ENCODE measurements at places on chromosomes 1 and 21.
A peak's percentile ranks its signal among the peaks of the same experiment; 100 is the strongest.

DNA sequence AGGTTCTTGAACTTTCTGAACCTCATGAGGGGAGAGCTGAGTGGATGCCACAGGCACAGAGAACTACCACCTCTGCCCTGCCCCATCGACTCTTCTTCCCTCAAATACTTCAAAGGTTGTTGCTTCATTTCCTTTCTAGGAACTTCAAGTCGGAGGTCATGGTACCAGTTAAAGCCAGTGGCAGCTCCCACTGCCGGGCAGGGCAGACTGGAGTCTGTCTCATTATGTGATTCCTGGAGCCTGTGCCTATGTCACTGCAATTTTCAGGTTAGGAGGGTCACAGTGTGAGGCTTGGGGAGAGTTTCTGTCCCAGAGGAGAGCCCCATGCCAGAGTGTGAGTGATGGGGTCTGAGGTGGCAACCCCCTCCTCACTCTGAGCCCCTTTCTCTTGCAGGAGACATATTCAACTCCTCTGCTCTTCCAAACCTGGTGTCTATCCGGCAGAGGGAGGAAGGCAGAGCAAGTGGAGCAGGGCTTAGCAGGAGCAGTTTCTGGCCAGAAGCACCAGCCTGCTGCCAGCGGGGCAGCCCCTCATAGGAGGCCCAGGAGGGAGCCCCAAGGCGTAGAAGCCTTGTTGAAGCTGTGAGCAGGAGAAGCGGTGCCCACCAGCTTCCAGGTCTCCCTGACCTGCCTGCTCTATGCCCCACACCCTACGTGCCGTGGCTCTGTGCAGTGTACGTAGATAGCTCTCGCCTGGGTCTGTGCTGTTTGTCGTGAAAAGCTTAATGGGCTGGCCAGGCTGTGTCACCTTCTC is 29.3 kb downstream of the CAMK1G start:
- no peak for DNase-seq

GRCh38 chr1:230084408-230085177 is 17.6 kb downstream of the GALNT2 start:
- peak; percentile 77 for DNase-seq

- DNase-seq: no peak
Measured at GRCh38 chr1:45221716-45222115, 15.3 kb upstream of the ZSWIM5 start.

GRCh38 chr21:44291936-44292811 is 6.5 kb downstream of the AIRE start:
- no peak for DNase-seq

DNA sequence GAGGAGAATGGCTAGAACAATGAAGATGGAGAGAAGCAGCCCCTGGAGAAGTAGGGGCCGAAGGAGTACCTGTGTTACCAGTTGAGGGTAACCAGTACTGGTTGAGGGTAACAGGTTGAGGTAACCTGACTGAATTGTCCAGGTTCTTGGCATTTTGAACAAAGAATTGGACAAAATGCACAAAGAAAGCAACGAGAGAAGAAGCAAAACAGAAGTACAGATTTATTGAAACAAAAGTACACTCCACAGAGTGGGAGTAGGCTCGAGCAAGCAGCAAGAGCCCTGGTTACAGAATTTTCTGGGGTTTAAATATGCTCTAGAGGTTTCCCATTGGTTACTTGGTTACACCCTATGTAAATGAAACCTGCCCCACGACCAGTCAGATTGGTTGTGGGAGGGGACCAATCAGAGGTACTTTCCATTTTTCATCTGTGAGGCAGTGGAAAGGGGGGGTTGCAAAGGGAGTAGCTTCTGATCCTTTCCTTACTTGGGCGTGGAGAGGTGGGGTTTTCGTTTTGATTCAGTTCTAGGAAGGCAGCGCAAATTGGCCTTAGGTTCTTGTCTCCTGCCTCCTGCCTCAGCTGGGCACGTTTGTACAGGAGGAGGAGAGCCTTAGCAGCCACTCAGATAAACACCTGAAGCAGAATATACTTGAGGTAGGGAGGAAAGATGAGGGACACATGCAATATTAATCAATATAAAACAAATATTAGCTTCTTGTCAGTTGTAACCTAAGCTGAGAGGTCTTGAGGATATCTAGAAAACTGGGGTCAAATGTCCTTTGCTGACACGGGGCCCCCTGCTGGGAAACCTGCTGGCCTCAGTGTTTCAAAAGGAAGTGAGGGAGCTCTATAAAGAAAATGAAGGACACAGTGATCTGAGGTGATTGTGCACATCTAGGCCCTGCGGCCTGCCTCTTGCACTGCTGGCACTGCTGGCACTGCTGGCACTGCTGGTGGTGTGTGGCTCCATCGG is 14.3 kb upstream of the LSM10 start:
- no peak for DNase-seq

DNA sequence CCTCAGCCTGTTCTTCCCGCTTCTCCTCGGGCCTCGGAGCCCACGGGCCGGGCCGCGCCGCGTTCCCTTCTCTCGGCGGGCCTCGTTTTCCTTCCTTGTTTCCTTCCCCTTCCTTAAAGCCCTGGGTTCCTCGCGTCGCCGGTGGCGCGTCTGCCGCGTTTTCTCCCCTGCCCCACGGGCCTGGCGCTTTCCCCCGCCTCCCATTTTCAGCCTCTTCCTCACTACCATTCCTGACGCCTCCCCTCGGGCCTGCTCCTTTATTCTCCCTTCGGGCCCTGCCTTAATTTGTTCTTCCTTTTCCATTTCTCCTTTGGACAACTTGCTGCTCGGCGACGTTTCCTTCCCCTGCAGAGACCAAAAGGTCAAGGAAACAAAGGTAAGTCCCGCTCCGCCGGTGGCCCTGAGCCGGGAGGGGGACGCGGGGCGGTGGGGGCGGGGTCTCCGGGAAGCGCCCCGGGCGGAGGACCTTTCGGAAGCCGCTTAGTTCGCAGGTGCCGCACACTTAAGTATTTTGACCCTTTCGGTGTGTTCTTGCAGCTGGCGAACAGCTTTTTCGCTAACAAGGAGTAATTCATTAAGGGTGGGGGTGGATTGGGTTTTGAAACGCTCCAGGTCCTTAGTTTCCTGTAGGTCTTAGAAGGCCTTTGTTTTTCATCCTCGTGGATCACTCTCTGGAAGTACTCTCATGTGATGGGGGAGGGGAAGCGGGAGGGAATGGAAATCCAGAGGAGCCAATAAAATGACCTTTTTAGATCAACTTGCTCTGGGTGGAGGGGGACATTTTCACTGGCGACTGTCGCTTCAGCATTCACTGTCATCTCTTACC is 780 bp downstream of the YTHDF2 start:
- no peak for DNase-seq

DNA sequence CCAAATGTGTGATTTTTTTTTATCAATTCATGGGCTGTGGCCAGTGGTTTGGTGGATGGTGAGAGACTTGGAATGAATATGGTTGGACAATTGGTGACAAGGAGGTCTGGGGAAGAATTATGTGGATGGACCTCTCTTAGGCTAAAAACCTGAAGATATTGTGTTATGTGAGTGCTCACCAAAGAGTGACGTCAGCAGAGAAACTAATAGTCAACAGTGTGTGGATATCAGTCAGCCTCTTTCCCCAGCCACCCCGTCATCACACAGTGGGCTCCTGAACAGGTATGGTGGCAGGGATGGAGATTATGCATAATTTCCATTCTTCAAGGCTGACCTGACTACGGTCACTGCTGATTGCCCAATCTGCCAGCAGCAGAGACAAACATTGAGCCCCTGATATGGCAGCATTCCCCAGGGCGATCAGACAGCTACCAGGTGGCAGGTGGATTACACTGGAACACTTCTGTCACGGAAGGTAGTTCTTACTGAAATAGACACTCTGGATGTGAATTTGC is 9.2 kb upstream of the OR2G2 start:
- no peak for DNase-seq

GRCh38 chr1:87718241-87718950 is 389.7 kb downstream of the LMO4 start:
- no peak for DNase-seq

GRCh38 chr1:3541465-3541864 is 69.8 kb downstream of the MEGF6 start:
- no peak for DNase-seq

DNA sequence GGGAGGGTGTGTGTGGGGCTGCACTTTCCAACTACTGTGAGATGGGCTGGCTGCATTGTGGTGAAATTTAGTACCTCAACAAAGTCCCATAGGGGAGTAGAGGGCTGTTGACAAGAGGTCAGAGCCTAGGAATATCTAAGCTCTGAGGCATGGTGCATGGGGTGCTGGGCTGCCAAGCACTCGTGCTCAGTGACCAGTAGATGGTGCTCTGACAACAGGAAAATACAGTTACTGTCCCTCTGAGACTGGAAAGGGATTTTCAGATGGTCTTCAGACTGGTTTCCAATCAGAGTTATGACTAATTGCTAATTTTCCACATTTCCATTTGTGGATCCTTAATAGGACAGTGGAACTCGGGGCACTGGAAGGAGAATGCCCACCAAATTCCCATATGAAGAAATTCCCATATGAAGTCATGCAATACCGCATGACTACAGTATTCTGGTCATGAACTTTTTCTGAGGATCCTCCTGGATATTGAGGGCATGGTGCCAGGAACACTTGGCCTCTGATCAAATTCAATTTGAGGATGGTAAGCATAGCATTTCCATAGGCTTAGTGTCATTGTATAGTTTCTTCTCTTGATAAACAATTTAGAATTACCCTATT is 4.1 kb upstream of the CACNA1E start:
- no peak for DNase-seq

- DNase-seq: no peak
Measured at GRCh38 chr21:31107176-31107785, 69.0 kb upstream of the KRTAP19-8 start.

Measured in mesenteric fat pad (tissue), 1 donor.